Type B pancreatic cell (in vitro differentiated cells): ENCODE measurements at places on chromosomes 6 and 20.

DNA sequence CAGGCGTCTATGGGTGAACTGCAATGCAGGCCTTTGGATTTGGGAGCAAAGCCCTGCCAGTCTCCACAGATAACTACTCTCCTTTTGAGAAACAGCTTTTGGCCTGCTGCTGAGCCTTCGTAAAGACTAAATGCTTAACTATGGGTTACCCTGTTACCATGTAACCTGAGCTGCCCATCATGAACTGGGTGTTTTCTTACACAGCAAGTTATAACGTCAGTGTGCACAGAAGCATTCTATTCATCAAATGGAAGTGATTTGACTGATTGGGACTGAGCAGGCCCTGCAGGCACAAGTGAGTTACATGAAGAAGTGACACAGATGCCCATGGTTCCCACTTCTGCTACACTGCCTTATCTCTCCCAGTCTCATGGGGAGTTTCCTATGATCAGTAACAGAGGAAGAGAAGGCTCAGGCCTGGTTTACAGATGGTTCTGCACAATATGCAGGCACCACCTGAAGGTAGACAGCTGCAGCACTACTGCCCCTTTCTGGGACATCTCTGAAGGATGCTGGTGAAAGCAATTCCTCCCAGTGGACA is 319.1 kb downstream of the CD83 start:
- peaks cover 48% of the 10 kb centered on the region for H3K4me1 ChIP-seq
- H3K27ac ChIP-seq: peak overlapping the region; percentile 6
- DNase-seq: no peak
- H3K4me3 ChIP-seq: no peak overlapping the region
- H3K27me3 ChIP-seq: peaks cover 3% of the 10 kb centered on the region

GRCh38 chr20:1224205-1224890 is 1.5 kb upstream of the RAD21L1 start:
- no peak for DNase-seq
- peak overlapping the region; percentile 67 for H3K4me3 ChIP-seq
- H3K4me1 ChIP-seq: no peaks in the 10 kb centered on the region
- H3K27ac ChIP-seq: no peak overlapping the region

DNA sequence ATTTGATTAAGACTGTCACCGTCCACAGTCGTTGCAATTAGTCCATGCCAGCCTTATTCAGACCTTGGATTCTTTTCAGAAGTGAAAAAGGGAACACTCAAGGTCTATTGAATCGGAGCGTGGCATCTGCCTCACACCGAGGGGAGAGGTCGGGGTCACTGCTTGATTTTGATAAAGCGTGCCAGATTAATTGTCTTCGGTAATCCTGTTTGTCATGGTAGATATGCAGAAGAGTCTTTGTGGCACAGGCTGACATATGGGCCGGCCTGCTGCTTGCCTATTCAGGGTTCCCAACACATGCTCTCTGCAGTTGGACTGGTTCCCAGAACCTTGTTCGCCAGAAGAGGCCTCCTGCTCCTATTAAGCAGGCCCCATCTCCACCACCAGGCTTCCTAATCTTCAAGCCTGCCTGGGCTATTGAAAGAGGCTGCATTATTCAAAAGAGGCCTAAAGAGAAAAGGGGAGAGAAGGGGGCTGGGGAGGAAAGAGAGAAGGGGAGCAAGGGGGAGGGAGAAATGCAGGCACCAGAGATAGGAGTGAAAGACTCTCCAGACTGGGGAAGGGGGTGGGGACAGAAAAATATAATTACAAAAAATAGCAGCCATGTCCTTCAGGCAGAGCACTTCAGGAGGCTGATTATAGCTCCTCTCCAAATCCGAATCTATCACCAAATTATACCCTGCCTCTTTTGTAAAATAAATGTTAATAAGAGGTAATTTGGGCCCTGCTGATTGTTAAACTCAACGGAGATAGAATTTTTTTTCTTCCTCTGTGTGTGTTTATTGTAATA is 611.3 kb downstream of the HDGFL1 start:
- H3K4me1 ChIP-seq: peaks cover 30% of the 10 kb centered on the region
- H3K4me3 ChIP-seq: no peak overlapping the region
- peak overlapping the region; percentile 27 for H3K27ac ChIP-seq
- no peak for DNase-seq
- no peaks in the 10 kb centered on the region for H3K36me3 ChIP-seq

GRCh38 chr6:156538875-156539660 is 238.1 kb upstream of the ARID1B start:
- no peak for DNase-seq
- H3K27me3 ChIP-seq: peaks cover 3% of the 10 kb centered on the region
- H3K4me1 ChIP-seq: no peaks in the 10 kb centered on the region
- H3K4me3 ChIP-seq: no peak overlapping the region

GRCh38 chr6:135021310-135022049 is 33.1 kb downstream of the HBS1L start:
- no peak overlapping the region for H3K4me3 ChIP-seq
- H3K4me1 ChIP-seq: peaks cover 5% of the 10 kb centered on the region
- peaks cover 2% of the 10 kb centered on the region for H3K36me3 ChIP-seq
- no peak overlapping the region for H3K27ac ChIP-seq
- DNase-seq: no peak

- H3K4me1 ChIP-seq: peaks cover 22% of the 10 kb centered on the region
- no peak within 1 kb of the TSS for H3K4me3 ChIP-seq
- no peaks in the 10 kb centered on the region for H3K27me3 ChIP-seq
- no peak within 1 kb of the TSS for H3K27ac ChIP-seq
Observed at GRCh38 chr6:41053041-41053440, at the start of gene APOBEC2. Gene APOBEC2, plus strand, starts transcription at chr6:41053202. Its CDS starts 146 bp downstream, at chr6:41053348.

- H3K27me3 ChIP-seq: no peaks in the 10 kb centered on the region
Observed at GRCh38 chr6:125316621-125317020, 14.9 kb upstream of the HDDC2 start.
